Renal pelvis (tissue), 12 donors: ENCODE measurements at places on chromosomes 3 and 15. TPM values are rescaled to one million over a fixed set of nuclear protein-coding genes. Genes with fewer than 3 reads are reported as not detected.
A peak's percentile ranks its signal among the peaks of the same experiment; 100 is the strongest.

DNA sequence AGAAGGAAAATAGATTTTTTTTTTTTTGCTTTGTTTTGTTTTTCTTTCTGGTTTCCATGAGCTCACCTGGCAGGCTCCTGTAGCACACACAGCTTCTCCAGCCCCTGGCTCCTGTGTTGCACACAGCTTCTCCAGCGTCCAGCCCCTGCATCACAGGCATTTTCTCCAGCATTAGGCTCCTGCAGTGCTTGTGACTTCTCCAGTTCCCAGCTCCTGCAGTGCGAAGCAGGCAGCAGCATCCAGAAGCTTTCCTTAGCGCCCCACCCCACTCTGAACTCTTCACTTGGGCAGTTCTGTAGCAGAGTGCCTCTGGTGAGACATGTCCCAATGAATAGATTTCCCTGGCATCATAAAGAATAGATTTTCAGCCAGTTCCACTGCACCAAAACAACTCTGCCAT, 5.5 kb upstream of the CCDC39 start:
- DNase-seq: no peak

DNA sequence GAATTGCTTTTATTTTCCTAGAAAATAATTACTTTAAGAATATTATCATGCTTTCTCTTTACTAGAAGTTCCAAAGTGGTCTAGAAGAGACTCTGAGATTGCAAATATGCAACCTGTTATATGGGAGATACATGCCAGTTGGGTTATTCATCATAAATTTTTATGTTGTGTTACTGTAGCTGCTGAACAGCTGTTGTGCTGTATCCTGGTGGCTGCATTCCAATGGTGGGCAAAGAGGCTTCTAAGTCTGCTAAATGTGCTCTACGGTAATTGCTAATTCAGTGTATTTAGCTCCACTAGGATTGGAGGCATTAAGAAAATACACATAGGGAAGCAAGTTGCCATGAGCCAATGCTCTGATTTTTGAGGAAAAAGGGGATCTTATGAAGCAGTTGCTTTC, 409.0 kb downstream of the TUSC7 start:
- no peak for DNase-seq

GRCh38 chr15:78763796-78764241, 47.4 kb downstream of the ADAMTS7 start:
- DNase-seq: no peak

GRCh38 chr15:89860891-89861290, 32.9 kb downstream of the AP3S2 start:
- DNase-seq: no peak

- DNase-seq: no peak
These were observed 4.4 kb upstream of the PRC1 start for GRCh38 chr15:90998737-90999136.

DNA sequence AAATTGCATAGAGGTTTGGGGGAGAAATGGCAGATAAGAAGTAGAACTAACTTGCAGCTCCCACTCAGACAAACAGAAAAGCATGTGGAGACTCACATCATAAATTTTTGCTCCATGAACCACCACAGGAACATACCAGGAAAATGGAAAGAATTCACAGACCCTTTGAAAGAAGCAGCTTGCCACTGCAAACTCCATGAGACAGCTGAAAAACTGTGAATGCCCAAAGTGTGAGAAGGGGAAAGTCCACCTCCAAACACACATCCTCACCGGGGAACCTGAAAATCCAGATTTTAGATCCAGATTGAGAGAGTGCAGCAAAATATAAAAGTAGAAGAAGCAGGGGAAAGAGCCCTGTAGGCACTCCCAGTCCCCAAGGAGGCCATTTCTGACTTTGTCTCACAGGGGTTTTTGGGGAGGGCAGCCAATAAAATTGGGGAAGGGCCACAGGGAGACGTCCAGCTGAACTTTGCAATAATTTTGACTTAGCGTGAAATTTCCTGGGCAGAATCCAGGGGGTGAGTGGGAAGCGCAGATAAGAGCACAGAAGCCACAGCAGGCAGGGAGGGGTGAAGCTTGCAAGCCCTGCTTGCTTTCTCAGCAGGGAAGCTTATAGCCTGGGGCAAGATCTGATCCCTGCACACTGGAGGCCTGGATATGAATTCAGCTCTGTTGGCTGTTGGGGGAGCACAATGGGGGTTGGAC, 183.4 kb upstream of the UBE2E2 start:
- no peak for DNase-seq

- no peak for DNase-seq
These were observed 190.8 kb downstream of the FHIT start for GRCh38 chr3:61060411-61060861.

DNA sequence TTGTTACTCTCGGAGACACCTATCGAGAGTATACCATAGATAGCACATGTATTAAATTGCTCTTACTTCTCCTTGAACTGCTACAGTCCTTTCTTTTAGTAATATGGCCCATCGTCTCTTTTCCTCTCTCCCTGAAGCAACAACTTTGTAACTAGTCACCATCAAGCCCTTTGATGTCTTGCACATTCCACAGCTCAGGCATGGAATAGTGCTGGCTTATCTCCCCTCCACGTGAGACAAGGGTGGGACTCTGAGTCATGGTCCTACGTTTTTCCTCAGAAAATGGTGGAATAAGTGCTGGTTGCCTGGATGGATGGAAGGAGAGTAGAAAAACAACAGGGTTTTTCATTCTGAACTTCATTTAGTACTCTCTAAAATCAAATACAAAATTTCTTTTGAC, 163.3 kb upstream of the MBNL1 start:
- DNase-seq: no peak

DNA sequence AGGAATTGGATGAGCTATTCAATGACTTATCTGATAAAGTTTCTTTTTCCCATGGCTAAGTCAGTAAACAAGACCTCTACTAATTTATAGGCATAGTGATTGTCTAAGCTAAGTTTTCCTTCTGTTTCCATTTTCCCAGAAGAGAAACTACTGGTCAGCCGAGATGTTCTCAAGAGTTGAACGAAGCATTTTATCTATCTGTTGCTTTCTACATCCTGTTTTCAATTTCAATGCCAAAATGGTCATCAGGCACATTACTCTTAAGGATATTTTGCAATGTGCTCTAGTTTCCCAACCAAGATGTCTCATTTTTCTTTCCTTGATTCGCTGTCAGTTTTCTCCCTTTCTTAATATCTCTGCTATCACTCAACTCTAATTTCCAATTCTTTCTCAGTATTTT, 228.7 kb downstream of the MBNL1 start:
- no peak for DNase-seq

DNA sequence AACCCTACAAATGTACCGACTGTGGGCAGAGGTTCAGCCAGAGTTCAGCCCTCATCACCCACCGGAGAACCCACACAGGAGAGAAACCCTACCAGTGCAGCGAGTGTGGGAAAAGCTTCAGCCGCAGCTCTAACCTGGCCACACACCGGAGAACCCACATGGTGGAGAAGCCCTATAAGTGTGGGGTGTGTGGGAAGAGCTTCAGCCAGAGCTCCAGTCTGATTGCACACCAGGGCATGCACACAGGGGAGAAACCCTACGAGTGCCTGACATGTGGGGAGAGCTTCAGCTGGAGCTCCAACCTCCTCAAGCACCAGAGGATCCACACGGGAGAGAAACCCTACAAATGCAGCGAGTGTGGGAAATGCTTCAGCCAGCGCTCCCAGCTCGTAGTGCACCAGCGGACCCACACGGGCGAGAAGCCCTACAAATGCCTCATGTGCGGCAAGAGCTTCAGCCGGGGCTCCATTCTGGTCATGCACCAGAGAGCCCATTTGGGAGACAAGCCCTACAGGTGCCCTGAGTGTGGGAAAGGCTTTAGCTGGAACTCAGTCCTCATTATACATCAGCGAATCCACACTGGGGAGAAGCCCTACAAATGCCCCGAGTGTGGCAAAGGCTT, 20.7 kb downstream of the ZSCAN2 start:
- DNase-seq: no peak

DNA sequence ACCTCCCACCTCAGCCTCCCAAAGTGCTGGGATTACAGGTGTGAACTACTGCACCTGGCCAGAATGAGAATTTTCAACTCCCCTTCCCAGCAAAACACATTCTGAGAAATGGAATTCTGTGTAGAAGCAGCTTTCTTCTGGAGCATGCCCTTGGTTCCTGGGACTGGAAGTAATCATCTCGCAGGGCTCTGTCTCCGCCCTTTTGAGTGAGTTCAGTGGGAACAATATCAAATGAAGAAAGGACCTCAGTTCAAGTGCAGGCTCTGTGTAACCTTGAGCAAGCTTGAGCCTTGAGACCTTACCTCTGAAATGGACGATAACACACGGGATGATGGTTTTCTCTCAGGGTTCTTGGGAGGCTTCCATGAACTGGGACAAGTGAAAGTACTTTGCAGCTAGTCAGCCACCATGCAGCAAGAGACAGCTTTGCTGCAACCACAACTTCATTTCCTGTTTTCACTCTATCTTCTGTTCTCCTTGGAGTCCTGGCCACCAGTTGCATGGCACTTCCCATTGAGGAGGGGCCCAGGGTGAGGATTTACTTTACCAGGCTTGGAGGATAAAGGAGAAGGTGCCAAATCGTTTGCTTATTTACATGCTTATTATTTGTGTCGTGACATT, 35.7 kb upstream of the IGF1R start:
- DNase-seq: no peak

DNA sequence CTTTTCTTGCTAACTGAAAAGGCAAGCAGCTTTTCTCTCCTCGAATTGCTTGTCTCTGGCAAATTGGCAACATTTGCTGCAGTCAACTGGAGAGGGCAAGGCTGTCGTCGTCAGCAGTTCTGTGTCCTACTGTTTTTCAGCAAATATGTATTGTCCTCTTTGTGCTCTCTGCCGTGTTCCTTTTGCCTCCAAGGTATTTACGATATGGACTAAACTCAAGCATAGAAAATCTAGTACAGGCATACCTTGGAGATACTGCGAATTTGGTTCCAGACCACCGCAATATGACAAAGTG, 558 bp upstream of the SLC30A4 start:
- no peak for DNase-seq

DNA sequence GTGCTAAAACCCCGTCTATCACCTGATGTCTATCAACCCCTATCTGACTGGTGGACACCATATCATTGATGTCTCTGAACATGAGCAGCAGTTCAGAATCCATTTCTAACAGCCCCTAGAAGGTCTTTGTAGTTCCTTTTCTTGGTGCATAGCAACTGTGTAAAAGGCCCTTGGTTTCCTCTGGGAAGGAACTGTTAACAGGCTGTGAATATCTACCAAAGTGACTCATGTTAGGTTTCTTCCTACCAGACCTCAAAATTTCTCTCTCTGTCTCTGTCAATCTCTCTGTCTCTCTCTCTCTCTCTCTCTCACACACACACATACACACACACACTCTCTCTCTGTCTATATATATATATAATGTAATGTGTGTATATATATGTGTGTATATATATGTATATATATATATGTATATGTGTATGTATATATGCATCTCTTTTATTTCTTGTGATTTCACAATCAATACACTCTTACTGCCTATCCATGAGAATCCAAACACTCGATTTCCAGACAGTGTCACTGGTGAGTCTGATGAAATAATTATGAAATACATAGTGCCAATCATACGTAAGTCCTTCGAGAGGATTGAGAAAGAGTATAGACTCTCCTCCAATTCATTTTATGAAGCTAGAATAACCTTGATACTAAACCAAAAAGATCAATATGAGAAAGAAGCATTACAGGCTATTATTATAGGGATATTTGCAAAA, 335.9 kb upstream of the SLCO3A1 start:
- DNase-seq: no peak

GRCh38 chr15:37109872-37110572, 9.7 kb upstream of the MEIS2 start:
- no peak for DNase-seq

GRCh38 chr3:197168606-197169005, 129.8 kb downstream of the DLG1 start:
- peak; percentile 24 for DNase-seq

GRCh38 chr3:70608434-70608833, 296.0 kb upstream of the MDFIC2 start:
- DNase-seq: peak; percentile 19

DNA sequence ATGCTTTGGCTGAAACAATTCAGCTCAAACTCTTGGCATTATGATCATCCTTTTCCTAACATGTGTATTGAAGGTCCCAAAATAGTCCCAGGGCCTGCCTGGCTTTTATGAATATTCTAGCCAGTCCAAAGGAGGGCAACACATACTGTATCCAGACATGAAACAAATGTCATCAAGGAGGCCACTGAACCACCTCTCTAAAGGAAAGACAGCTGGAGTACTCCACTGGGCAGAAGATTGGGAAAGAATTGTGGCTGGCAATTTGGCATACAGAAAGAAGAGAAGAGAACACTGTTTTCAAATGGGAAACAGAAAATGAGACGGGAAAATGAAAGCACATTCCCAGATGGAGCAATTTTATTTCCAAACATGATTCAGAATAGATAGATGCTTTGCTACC, 80.6 kb downstream of the NCEH1 start:
- DNase-seq: no peak

DNA sequence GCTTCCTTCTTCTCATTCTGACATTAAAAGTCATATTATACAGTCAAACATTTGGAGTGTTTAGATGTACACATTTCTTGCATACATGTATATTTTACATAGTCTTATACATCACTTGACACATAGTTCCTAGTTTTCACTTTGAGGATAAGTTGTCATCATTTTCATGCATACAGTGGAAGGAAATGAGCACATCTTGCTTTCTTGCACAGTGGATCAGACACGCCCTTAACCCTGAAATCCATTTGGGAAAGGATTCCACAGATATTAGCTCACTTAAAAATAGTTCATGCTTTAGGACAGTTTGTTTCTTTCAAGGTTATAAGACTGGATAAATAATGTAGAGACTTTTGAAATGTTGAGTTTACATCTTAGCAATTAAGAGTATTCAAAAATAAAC, 148.6 kb upstream of the MME start:
- DNase-seq: no peak

GRCh38 chr15:88177451-88177850, 79.1 kb downstream of the NTRK3 start:
- DNase-seq: no peak

GRCh38 chr3:58492494-58492905, 604 bp downstream of the KCTD6 start:
- DNase-seq: peak; percentile 65

AKAP13 gene
- 94.8 TPM for polyA plus RNA-seq

SUCNR1 gene
- polyA plus RNA-seq: 6.6 TPM

REC114 gene
- not detected for polyA plus RNA-seq

VEPH1 gene
- polyA plus RNA-seq: 46.2 TPM

MCCC1 gene
- polyA plus RNA-seq: 62.8 TPM

TUSC7 gene
- not detected for polyA plus RNA-seq

CD200R1 gene
- 0.67 TPM for polyA plus RNA-seq

TMEM212 gene
- 0.06 TPM for polyA plus RNA-seq
